ENCODE measurements at places on chromosomes 2 and 18.

GRCh38 chr18:73975266-73975665 is 172.4 kb downstream of the FBXO15 start:
- DNase-seq, result no peak

DNA sequence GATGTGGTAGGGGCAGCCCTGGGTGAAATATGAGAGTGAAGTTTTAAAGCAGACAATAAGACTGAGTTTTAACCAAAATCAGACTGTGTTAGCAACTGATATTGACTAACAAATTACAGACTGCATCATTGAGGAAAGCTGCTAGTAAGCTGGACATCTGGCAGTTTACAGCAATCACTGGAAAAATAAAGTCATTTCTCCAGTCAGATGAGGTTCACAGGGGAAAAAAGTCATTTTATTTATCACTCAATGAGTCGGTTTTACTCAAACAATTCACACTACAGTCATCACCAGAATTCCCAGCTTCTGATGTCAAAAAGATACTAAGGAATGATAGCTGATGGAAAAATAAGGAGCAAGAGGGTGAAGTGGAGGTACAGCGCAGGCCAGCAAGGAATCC is 10.5 kb upstream of the TMEM177 start:
- no peak for DNase-seq

- DNase-seq, result no peak
These were observed 109.6 kb upstream of the SPOPL start for GRCh38 chr2:138391946-138392345.

DNA sequence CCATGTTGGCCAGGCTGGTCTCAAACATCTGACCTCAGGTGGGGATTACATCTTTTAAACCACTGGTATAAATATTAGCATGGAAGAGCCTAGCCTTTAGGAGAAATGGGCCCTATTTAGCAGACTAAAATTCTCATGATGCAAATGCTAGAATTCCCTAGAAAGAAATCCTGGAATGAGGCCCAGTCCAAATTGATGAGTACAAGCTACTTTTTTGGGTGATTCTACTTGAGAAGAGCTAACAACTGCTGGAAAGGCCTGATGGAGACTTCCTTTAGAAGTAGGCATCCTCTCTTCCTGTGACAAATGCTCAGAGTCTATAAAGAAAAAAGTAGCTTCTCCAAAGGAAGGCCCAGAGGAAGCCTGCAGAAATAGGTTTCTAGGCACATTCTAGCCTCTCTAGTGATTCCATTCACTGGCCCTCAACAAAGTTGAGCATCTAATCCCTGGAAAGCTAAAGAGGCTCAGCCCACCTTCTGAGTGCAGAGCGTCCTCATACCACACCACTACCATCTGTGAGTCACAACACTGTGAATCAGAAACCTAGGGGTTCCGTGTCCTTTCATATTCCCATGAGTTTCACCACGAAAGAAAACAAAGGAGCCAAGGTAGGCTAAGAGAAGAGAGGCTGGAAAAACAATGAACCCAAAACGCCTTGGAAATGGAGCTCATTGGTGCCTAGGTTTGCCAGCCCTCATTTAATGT is 183.1 kb downstream of the C1D start:
- DNase-seq, result no peak

DNA sequence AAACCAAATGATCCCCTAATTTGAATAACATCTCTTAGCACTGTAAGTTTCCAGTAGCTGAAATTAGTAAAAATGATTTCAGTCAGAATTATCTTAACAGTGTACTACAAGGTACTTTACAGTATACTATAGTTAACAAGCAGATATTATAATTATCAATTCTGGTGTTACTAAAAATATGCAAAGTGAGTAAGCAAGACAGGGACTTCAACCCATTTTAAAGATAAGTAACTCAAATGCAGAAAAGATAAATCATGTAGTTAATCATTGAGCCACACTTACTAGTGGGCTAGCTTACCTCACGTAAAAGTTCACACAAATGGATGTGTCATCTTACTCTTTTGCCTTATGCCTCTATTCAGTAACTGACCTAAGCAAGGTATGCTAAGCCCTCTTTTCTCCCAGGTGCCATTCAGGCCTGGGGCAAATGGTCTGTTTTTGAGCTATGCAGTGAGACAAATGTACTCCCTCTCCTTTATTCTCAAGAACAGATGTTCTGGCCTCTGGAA is 101.0 kb downstream of the NBAS start:
- DNase-seq, result no peak

DNA sequence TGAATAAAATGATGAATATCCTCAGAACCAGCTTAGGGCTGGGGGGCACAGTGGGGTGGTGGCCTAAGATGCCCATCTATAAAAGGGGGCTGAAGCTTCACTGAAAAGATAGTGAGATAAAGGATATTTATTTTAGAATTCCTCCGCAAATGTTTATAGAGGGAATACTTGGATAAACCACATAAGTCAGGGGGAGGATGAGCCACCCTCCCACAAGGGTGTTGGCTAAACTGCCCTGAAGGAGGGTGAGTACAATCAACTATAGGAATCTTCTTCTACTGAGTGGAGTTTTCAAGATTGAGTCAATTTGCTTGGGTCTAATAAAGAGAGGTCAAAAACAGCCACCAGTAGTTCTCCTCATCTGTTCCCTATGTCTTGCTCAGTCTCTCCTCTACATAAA is 114.5 kb upstream of the TANK start:
- no peak for DNase-seq

- no peak for DNase-seq
These were observed 70.4 kb upstream of the SKOR2 start for GRCh38 chr18:47321815-47322214.

GRCh38 chr2:143029141-143029540 is 100.1 kb upstream of the ARHGAP15 start:
- DNase-seq, result no peak

- DNase-seq, result no peak
These were observed 92.7 kb upstream of the KLF7 start for GRCh38 chr2:207258263-207258991.

GRCh38 chr2:113266431-113266830 is 12.3 kb downstream of the PAX8 start:
- no peak for DNase-seq

DNA sequence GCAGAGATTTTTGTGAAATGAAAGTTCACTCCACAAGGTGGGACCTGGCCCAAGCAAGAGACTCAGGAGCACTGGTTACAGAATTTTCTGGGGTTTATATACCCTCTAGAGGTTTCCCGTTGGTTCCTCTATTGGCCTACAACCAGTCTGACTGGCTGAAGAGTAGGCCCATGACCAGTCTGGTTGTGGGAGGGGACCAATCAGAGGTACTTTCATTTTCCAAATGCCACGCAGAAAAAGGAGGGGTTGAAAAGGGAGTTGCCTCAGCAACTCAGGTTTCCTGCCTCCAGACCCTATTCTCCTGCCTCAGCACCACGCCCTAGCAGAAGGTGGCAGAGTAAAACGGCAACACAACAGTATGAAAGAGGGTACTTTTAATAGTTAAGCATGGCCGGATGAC is 98.4 kb downstream of the COLEC12 start:
- no peak for DNase-seq

DNA sequence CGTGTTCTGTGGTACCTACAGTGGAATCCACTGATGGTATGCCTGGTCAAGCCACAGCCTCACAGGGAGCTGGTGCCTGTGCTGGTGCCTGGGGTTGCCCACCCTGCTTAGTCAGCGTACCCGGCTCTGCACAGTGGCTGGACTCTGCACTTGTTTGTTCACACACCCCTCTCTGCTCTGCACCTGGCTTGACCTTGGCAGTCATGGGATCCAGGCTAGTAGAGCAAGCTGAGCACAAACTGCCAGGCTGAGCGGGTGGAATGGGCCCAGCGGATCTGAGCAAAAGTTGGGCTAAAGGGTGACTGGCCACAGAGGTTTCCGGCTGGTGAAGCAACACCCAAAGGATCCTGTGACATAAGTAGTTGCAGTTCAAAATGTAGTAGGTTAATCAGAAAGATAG is 163.5 kb downstream of the CDH19 start:
- DNase-seq, result no peak

DNA sequence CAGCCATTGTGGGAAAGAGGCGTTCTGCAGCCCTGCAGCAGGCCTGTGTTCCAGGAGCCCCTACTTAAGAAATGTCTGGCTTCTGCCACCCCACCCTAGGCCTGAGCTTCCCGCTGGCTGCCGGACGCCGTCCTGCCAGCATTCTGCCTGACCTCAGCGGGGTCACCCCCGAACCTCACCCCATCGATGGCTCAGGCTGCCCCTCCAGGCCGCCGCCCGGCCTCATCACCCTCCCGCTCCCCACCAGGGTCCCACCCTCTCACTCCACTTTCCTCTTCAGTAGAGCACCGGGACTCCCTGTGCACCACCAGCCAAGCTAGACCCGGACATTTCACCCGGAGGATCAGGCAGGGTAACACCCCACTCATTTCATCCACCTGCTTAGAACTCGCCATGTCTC is 73.6 kb upstream of the SALL3 start:
- no peak for DNase-seq

GRCh38 chr2:117833911-117834310 is 19.4 kb downstream of the DDX18 start:
- no peak for DNase-seq

- DNase-seq, result no peak
These were observed 394.4 kb downstream of the SOCS6 start for GRCh38 chr18:70683263-70683662.

- DNase-seq, result no peak
These were observed 72.3 kb downstream of the RTP5 start for GRCh38 chr2:241941691-241942301.
